Fibroblast of gingiva (primary cell): ENCODE measurements at places on chromosomes 7 and 10.

- peak; percentile 50 for DNase-seq
Observed at GRCh38 chr7:73342645-73343044, 14.7 kb downstream of the FKBP6 start.

DNA sequence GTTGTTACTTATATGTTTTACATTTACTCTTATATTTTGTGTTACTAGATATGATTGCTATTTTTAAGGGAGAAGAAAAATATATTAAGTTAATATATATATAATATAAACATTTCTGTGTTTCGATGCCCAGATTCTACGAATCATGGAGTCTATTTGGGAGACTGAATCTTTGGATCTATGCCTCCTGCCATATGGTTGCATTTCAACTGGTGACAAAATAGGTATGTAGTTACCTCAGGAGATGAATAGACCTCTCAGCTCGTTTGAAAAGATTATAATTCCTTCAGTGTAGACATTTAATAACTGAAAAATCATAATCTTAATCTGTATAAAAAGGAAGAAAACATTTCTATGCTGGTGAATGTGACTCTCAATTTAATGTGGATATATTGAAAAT lies 16.9 kb downstream of the PIK3CG start:
- DNase-seq = no peak

GRCh38 chr10:124428207-124428777 lies 9.6 kb upstream of the OAT start:
- no peak for DNase-seq

- DNase-seq = no peak
Observed at GRCh38 chr7:21113609-21114415, 314.1 kb upstream of the SP4 start.

GRCh38 chr7:117048114-117048866 lies 95.0 kb downstream of the ST7 start:
- DNase-seq = no peak

DNA sequence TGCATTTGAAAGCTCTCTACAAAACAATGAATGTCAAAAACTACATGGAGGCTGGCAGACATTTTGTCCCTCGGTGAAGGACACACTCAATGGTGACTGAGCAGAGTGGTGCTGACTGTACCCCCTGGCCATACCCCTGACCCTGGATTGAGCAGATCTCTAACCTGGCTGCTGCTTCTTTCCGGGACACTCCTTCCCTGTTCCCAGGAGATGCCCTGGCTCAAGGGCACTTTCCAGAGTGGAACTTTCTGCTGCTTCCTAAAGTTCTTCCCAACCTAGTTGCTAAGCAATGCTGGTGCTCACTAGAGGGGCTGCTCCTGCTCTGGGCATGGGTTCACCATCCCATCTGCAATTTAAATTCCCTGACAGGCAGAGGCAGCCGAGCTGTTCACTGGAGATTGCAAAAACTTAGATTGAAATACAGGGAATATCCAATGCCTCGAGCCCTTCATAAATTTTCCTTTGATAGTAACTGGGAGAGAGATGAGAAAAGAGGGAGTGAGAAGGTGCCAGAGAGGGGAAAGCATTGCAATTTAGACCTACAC lies 384.3 kb upstream of the PODXL start:
- no peak for DNase-seq

DNA sequence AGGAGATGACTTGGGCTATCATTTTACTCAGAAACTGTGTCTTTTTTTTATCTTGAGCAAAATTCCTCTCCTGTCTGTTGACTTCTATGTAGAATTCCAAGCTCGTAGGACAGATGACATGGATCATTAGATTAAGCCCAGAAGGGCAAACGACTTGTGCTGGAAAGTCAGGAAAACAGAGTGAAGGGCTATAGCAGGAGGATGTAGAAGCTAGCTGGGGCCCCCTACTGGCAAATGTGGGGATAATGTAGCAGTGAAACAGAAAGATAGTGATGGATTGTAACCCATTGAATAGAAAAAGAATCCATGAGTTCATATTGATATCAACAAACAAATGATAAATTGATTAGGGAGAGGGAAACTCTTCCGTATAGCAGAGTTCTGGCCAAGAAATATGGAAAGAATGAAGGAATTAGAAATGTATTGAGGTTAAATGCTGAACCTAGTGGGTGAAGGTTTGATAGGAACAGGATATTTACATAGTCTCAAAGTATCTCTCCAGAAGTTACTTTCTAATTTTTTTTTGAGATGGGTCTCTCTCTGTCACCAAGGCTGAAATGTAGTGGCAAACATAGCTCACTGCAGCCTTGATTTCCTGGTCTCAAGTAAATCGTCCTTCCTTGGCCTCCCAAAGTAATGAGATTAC lies 103.6 kb downstream of the LYZL1 start:
- DNase-seq = peak; percentile 21

- peak; percentile 68 for DNase-seq
Observed at GRCh38 chr7:80719261-80719660, 80.8 kb downstream of the CD36 start.

DNA sequence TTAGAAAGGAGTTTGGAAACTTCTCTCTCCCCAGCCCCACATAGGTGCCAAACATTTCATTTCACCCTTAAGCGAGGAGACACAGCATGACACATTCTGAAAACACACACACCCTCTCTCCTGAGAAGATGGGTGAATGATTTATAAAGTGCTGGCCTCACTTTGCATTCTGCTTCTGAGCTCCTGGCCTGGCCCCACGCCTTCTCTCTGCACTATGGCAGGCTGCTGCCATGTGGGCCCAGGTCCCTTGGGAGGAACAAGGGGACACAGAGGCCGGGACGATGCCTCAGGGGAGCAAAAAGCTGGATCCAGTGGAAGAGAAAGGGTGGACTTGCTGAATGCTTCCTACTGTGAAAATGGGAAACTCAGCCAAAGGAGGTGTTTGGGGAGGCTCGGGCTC lies 56.0 kb downstream of the CPXM2 start:
- no peak for DNase-seq

DNA sequence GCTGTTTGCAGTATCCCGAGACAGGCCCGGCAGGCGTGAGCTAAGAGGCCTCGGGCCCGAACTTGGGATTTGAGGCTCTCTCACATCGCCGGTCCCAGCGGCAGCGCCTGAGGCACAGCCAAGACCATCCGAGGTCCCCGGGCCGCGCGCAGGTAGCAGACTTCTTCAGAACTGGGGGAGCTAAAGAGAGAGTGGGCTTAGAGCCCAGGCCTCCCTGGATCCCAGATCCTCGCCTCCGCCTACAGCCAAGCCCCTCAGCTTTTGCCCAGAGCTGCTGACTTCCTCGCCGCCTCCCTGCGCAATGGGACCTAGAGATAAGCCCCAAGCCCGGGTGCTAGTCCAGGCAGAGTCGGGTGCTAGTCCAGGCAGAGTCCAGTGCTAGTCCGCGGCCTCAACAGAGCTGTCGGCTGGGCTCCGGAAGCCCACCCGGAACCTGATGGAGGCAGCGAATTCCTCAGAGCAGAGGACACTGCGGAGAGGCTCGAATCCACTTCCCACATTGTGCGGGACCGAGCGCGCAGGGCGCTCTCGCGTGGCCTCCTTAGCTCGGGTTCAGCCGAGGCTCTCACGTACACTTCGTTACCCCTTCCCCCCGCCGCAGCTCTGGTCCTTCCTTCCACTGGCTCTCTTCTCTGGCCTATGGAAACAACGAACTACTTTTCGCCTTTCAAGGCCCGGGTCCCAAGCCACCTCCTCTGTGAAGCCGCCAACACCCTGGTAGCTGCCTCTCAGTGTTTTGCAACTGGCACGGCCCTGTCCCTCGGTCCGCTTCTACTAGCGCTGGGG lies 5.8 kb downstream of the LBX1 start:
- DNase-seq = no peak

DNA sequence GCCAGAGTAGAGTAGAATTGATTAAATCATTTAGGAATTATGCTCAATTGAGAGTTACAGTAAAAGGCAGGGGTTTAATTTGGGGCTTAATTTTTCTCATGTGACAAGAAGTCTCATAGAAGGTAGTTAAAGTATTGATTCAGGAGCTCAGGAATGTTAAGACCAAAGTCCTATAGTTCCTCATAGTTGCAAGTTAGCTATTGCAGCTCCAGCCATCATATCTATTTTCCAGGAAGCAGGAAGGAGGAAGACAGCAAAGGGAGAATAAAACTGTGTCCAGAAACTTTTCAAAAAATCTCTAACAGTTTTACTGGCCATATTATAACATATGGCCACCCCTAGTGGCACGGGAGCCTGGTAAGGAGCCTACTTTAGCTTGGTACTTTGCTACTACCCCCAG lies 97.0 kb upstream of the RPA3 start:
- DNase-seq = no peak

GRCh38 chr7:139044813-139045794 lies 9.3 kb upstream of the ZC3HAV1L start:
- no peak for DNase-seq

GRCh38 chr10:44723082-44723481 lies 188.1 kb upstream of the TMEM72 start:
- no peak for DNase-seq

GRCh38 chr10:77320971-77321471 lies 316.6 kb downstream of the KCNMA1 start:
- peak; percentile 95 for DNase-seq

DNA sequence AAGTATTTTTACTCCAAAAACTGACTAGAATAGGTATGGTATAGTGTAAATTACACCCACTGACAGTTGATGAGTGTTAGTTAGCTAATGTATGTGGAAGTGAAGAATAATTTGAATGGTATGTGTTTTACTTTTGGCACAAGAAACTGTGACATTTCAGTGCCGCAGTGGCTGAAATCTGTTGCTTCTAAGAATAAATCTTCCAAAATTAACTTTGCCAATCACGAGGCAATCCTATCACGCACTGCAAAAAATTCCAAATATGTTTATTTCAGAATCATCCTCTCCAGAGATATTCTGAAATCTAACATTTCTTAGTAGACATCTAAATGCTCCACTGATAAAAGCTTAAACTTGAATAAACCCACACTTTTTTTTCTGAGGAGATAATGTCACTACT lies 61.2 kb downstream of the PCLO start:
- DNase-seq = no peak

- no peak for DNase-seq
Observed at GRCh38 chr7:1463676-1464223, 4.5 kb upstream of the MICALL2 start.

GRCh38 chr7:29892231-29892630 lies 85.9 kb downstream of the WIPF3 start:
- DNase-seq = no peak

- DNase-seq = no peak
Observed at GRCh38 chr10:23402856-23403255, 36.0 kb upstream of the OTUD1 start.

DNA sequence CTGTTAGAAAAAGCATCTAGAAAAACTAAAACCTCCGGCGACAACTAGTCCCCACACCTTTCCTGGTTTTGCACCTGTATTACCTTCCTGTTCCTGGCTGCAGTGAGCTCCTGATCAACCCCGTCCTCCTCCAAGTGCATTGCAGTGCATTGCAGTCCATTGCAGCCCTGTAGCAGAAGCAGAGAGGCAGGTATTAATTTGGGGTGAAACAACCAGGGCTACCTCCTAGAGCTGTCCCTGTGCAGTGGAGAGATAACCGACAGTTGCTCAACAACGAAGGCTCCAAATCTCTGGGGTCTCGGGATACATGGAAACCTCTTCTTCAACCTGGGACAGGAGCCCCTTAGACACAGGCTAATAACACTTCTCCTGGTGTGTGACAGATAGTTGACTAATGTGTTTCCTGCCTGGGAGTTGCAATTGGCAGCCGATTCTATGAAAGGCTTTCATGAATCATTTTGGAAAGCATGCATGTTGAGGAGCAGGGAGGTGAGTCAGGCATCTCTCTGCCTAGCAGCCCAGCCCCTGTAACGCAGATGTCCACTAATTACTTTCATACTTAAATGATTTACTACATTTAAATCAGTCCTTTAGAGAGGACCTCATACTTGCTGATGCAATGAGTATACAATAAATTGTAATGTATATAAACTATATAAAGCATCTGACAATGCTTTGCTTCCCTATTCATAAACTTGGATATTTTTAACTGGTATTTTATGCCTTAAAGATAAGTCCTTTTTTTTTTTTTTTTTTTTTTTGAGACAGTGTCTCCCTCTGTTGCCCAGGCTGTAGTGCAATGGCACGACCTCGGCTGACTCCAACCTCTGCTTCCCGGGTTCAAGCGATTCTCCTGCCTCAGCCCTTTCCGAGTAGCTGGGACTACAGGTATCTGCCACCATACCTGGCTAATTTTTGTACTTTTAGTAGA lies 59.0 kb downstream of the PRR15 start:
- peak; percentile 91 for DNase-seq

GRCh38 chr7:106978425-106979420 lies 65.8 kb upstream of the PRKAR2B start:
- DNase-seq = no peak

DNA sequence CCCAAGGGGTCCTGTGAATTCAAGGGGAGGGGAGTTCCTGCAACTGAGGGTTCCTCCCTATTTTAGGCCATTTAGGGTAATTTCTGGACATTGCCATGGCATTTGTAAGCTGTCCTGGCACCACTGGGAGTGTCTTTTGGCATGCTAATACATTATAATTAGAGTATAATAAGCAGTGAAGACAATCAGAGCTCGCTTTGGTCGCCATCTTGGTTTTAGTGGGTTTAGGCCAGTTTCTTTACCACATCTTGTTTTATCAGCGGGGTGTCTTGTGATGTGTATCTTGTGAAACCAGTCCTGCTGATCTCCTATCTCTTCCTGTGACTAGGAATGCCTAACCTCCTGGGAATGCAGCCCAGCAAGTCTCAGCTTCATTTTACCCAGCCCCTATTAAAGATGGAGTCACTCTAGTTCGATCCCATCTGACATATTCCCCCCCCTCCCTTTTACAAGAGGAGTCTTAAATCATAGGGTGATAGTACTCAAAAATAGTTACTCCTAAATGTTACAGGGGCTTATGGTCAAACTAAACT lies 43.2 kb downstream of the SVOPL start:
- DNase-seq = no peak

DNA sequence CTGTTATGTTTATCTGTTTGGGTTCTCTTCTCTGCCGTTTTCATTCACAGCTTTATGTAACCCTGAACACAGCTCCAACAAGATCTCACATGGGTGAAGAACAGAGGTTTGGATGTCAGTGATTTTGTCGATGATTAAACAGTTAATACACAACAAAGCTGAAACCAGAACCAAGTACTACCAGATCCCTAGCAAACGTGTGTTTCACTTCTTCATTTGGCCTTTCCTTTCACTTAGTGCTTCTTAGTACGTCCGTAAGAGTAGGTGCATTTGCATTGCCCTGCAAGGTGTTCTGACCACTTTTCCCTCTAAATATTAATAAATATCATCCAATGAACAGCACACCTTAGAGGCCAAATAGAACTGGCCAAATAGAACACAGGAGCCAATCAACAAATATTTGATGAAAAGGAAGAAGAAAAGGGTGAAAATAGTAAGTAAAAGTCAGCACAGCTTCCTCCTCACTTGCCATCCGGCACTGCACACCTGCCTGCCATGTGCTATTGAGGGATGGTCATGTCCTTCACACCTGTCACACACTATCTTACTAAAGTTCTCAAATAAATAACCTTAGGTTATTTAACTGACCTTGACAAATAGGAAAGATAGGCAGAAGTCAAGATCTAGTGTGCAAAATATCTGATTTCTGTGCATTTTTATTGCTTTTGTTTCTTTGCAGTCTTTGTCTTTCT lies 252.6 kb upstream of the ANKRD30A start:
- DNase-seq = no peak
